CD4-positive, alpha-beta T cell (primary cell): ENCODE measurements at places on chromosomes 2 and 18.

- no peak for DNase-seq
These were observed 664.9 kb downstream of the METTL4 start for GRCh38 chr18:1906421-1906820.

DNA sequence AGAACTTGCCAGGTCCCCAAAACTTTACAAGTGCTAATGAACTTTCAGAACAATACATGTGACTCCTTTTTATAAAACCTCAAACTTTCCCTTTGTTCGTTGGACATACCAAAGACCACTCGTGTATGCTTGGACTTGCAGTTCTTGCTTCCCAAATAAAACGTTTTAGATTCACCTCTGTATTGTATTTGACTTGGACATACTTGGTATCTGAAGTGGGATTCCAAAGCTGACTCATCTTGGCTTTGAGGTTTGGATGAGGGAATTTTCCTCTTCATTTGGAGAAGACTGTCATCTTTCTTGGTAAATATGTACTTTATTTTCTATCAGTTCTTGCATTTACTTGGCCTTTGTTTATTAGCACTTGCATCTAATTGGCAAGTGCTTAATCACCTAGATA, 8.0 kb upstream of the CYB5A start:
- no peak for DNase-seq

DNA sequence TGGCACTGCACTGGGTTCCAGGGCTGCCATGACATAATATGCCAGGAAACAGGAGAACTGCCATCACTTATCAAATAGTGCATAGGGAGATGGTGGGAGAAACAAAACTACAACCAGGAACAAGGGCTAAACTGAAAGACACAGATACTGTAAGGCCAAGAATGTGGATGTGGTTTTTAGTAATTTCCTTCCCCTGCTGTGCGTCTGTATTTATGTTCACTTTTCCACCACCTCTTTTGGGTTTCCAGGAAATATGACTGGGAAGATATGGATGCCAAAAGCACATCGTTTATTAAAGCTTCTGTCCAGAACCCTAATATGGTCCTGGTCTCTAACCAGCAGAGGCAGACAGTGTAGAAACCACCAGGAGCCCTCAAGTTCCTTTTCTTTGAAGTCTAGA, 759.7 kb upstream of the FANCL start:
- DNase-seq = no peak

DNA sequence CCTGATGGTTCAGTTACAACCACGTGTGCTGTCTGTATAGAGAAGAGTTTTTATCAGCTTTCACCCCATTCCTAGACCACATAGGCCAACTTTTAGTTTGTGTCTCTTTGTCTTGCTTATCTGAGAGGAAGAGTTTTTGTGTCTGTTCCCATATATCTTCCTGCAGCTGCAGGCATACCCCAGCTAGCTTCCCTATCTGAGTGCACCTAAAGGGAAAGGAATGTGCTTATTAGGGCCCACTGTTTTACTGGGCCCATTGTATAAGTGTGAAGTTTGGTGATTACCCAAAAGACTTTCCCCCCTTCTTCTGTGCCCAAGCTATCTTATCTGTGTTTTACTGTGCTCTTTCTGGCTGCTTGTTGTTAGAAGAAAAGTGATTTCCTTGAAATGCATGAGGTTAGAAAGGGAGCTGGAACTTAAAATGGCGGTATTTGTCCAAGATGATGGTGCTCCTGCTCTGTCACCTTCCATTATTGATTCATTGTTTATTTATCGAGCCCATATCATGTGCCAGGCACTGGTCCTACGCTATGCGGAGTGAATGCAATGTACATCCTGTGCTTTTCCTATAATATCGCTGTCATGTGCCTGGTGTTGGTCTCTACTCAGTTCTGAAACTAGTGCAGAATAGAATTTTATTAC, 57.2 kb downstream of the NYAP2 start:
- DNase-seq = no peak

- DNase-seq = no peak
These were observed 42.7 kb upstream of the CXXC1 start for GRCh38 chr18:50330176-50330575.

DNA sequence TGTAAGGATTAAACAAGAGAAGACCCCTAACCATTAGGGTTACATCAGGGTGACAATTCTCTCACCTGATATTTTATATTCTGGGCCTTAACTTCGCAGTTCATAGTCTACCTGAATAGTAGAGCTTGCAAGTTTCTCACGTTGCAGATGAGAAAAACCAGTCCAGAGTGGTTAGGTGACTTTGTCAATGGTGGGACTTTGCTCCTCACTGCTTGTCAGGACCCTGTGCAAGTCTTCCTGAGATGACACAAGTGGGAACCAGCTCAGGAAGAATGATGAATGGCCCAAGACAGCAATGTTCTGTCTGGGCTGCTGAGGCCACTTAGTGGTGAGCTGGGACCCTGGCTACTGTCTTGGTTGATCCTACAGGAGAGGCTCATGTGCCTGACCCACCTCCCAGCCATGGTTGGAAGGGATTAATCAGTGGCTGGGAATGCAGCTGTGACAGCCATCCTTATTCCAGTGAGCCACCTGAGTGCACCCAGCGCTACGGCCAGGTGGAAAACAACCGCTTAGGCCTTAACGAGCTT, 16.9 kb downstream of the LGALSL start:
- no peak for DNase-seq

- no peak for DNase-seq
These were observed 140.9 kb upstream of the CRIM1 start for GRCh38 chr2:36214691-36215090.

DNA sequence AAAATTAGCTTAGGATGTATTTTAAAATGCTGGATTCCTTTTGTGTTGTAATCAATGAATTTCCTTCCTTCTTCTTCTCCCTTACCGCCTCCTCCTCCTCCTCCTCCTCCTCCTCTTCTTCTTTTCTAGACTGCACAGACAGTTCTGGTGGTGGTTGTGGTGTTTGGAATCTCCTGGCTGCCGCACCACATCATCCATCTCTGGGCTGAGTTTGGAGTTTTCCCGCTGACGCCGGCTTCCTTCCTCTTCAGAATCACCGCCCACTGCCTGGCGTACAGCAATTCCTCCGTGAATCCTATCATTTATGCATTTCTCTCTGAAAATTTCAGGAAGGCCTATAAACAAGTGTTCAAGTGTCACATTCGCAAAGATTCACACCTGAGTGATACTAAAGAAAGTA, 18.8 kb downstream of the GALR1 start:
- no peak for DNase-seq

DNA sequence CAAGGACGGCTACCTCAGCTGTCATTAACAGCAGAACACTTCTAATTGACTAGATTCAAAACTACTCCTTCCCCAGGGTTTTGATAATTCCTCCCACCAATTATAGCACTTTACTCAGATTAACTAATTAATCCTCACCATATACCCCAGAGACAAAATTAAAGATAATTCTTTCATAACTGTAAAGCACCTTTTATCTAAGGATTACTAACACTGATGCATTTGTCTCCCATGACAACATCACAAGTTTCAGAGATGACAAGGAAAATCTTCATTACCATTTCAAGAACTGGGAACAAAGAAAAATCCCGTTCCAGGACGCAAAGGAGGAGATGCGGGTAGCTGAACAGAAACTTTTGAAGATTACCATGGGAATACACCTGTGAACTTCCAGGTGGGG, 129.4 kb upstream of the ITGA6 start:
- DNase-seq = no peak

DNA sequence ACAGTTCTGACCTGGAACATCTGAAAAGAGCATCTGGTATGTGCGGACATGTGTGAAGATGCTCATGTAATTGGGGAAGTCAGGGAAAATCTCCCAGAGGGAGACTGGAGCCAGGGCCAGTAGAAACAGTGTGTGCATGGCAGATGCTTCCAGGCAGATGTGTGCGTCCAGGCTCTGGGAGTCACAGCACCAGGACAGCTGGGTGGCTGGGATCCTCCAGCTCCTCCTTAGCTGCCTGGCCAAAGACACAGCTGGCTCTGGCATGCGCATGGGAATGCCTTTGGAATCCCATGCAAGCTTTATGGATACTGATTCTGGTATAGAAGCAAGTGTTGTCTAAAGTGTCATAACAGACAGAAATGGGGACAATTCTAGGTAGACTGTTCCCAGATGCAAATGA, 369.7 kb downstream of the INSIG2 start:
- no peak for DNase-seq

GRCh38 chr2:110157153-110157793, 41.7 kb upstream of the MALL start:
- no peak for DNase-seq

DNA sequence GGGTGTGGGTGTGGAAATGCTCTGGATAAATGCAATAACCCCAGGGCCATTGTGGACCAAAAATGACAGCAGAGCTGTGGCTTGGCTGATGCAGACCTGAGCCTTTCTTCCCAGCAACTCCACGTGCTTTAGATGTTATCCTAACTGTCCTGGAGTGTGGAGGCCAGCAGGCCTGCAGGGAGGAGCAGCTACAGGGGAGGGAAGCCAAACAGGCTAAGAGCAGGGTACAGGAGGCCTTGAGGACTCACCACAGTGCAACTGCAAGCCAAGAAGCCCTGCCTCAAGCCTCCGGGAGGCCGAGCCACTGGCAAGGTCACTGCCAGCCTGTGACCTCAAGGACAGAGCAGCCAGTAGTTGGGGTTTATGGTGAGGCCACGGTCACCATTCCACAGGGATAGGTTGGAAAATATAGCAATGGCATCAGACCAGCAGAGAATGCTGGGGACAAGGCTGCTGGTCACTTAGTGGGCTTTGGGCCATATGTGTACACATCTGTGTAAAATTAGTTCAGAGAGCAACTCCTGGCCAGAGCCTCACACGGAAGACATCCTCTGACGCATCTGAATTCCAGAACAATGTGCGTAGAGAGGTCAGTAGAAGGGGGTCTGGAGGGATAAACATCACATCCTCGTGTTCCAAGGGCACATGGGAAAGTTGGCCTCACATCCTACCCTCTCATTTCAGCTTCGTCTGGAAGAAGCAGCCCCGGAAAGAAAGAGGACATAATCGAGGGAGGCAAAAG, 76.2 kb upstream of the UPP2 start:
- no peak for DNase-seq

- DNase-seq = no peak
These were observed 161.0 kb downstream of the HDAC4 start for GRCh38 chr2:239239607-239240413.

DNA sequence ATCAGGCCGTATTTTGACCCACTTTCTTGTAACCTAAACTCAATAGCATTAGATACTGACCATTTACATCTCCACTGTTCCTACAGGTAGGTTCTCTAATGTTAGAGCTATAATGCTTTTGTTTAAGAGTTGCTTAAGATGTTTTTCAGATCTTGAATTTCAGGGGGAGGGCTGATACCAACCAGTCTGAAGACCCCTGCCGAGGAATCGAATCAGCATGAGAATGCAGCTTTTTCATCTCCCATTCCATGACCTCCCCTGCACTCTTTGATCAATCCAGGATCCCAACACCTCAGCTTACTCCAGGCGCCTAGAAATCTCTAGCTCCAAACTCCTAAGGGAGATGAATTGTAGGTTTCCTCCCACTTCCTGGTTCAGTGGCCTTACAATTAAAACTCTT, 120.5 kb upstream of the MC4R start:
- DNase-seq = no peak

DNA sequence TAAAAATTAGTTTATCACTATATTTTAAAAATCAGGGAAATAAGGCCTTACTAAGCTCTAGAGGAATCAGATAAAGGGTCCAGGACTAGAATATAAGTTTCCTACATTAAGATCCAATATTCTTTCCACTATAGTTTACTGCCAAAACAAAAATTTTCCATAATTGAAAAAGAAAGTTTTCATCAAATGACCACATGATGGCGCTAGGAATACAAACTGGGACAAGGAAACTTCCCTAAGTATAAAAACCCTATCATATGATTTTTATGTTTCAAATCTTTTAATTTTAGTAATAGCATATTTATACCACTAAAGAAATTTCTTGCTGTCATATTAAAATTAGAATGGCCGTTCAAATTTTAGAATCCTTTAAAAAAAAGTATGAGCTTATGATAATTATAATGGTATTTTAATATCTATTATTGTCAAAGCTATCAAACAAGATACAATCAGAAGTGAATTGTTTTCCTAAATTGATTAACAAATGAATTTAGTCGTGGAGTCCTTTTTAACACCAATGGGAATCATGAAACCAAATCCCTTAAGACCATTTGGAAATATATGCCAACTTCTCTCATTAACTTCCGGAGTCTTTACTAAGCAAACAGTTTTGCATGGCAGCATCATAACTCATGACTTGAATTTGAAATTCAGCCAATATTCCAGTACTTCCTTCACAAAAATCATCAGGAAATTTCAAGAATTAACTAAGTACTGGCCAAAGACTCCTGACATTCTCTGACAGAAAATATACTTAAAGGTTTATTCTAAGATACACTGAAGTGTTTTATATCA, 70.3 kb downstream of the SCN1A start:
- no peak for DNase-seq

- no peak for DNase-seq
These were observed 21.9 kb downstream of the CRACDL start for GRCh38 chr2:98913916-98914712.

GRCh38 chr2:22281033-22281432, 1103.9 kb upstream of the KLHL29 start:
- DNase-seq = no peak

GRCh38 chr2:181685150-181685688, 4.9 kb upstream of the NEUROD1 start:
- no peak for DNase-seq

GRCh38 chr2:167689444-167689843, 558.0 kb downstream of the STK39 start:
- no peak for DNase-seq

GRCh38 chr2:166959556-166959955, 71.3 kb downstream of the XIRP2 start:
- DNase-seq = no peak

DNA sequence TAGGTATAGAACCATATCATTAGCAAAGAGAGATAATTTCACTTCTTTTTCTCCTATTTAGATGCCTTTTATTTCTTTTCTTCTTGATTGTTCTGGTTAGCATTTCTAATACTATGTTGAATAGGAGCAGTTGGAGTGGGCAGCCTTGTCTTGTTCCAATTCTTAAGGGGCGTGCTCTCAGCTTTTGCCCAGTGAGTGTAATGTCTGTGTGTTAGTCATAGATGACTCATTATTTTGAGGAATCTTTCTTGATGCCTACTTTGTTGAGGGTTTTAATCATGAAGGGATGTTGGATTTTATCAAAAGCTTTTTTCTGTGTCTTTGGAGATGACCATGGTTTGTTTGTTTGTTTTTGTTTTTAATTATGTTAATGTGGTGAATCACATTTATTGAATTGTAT, 1453.1 kb upstream of the SLC39A10 start:
- no peak for DNase-seq

DNA sequence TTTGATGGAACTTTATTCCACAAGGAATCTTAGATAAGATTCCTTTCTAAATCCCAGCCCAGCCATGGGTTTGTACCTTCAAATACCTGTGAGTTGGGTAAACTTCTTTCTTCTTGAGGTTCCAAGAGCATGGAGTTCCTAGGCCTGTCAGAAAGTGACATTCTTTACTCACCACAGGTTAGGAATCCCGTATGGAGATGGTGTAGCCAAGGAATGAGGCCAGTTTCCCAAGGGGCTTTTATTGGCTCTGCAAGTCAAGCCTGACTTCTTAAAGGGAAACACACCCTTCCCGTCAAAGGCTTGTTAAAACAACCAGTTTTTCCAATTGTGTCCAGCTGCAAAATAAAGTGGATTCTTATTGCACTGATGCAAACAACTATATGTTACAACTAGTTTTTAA, 45.8 kb downstream of the STK17B start:
- DNase-seq = no peak

GRCh38 chr2:182088681-182089320, 103.1 kb downstream of the PPP1R1C start:
- no peak for DNase-seq

GRCh38 chr2:180376066-180376465, 369.0 kb upstream of the CWC22 start:
- DNase-seq = no peak

GRCh38 chr18:57748770-57749603, 54.1 kb downstream of the ATP8B1 start:
- DNase-seq = no peak
